ENCODE measurements at places on chromosomes 2 and 18. TPM values are rescaled to one million over a fixed set of nuclear protein-coding genes. Genes with fewer than 3 reads are reported as not detected.

B3GNT7 gene
- 1.4 TPM for total RNA-seq

GRCh38 chr18:23307567-23308295, 145.4 kb upstream of the RIOK3 start:
- no peak for DNase-seq

DNA sequence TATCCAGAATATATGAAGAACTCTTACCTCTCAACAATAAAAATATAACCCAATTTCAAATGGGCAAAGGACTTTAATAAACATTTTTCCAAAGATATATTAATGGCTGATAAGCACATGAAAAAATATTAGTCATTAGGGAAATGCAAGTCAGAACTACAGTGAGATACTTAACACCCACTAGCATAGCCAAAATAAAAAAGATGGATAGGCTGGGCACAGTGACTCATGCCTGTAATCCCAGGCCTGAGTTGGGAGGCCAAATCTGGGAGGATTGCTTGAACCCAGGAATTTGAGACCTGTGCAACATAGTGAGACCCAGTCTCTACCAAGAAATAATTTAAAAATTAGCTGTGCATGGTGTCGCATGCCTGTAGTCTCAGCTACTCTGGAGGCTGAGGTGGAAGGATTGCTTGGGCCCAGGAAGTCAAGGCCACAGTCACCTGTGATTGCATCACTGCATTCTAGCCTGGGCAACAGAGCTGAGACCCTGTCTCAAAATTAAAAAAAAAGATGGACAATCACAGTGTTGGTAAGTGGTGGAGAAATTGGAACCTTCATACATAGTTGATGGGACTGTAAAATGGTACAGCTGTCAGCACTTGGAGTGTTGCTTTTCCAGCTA, 25.1 kb downstream of the MARCHF7 start:
- DNase-seq, result no peak

GRCh38 chr18:4271952-4272351, 183.2 kb downstream of the DLGAP1 start:
- DNase-seq, result no peak

DNA sequence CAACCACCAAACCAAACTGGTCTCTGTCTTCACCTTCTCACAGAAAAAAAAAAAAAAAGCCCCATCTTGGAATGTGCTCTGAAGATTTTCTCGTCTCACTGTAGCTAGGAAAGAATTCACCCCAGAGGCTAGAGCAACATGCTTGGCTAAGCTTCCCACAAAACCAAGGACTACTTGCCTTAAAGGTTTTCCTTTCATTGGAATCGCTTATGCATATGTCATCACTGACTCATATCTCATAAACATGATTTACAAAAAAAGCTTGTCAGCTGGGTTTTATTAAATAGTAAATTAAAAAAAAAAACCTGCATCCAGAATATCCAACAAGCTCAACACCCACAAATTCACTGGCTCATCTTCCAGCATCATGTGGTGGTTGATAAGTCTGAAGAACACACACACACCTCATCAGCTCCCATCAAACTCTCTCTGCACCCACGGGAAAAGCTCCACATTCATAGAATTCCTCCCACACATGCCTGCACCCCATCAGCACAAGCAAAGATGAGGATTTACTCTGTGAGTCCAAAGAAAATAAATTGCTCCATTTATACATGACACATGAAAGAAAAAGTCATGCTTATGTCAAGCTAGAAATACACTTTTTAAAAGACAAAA, 182.0 kb upstream of the TRIB2 start:
- peak; percentile 46 for DNase-seq

DNA sequence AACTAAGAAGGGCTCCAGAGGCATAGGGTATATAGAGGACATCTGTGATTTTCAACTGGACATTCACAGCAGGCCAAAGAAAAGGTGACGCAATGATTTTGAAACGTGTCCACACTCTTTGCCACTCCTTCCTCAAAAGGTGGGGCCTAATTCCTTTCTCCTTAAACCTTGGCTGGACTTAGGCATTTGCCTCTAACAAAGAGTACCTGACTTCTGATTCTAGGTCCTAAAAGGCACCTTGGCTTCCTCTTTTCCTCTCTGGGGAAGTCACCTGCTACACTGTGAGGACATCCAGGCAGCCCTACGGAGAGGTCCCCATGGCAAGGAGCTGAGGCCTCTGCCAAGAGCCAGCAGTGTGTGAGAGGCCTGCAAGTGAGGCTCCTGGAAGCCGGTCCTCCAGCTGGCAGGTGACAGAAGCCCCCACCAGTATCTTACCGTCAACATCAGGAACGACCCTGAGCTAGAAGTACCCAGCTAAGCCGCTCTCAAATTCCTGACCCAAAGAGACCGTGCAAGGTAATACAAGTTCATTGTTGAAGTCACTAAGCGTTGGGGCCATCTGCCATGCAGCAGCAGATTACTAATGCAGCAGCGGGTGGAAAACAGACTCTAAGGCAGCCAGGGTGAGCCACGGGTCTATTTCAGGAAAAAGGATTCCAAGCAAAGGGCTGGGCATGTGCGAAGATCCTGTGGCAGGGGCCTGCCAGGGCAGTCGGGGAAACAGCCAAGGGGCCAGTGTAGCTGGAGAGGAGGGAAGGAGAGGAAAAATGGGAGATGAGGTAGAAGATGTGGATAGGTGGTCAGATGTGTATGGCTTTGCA, 7.4 kb upstream of the HES6 start:
- no peak for DNase-seq

GRCh38 chr2:59413751-59414570, 1139.5 kb downstream of the BCL11A start:
- DNase-seq, result no peak

DNA sequence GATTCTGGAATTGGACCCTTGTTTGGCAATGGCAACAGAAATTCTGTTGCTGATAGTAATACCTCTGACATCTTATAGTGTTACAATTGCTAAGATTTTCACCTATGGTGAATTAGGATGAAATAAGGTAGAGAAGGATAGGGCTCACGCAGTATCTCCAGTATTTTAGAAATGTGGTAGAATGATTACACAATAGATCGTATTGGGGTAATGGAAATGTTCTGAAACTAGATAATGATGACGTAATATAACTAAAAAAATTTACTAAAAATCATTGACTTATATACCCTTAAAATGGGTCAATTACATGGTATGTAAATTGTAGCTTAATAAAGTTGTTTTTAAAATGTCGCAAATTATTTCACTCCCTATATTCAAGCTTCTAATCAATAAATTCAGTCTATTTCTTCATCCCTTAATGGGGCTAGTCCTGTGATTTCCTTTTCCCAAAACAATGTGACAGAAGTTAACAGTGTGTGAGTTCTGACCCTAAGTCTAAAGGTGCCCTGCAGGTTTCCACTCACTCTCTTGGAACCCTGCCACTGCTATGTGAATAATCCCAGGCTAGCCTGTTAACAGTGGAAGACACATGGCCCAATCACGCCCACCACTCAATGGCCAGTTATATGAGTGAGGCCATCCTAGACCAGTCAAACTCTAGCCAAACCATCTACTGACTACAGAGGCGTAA, 31.2 kb downstream of the USP37 start:
- no peak for DNase-seq

All from Caki2 (cell line).